B cell (primary cell): ENCODE measurements at places on chromosomes 1 and 21.

GRCh38 chr1:159911326-159912070 is 11.5 kb upstream of the CFAP45 start:
- peak; percentile 49 for DNase-seq

DNA sequence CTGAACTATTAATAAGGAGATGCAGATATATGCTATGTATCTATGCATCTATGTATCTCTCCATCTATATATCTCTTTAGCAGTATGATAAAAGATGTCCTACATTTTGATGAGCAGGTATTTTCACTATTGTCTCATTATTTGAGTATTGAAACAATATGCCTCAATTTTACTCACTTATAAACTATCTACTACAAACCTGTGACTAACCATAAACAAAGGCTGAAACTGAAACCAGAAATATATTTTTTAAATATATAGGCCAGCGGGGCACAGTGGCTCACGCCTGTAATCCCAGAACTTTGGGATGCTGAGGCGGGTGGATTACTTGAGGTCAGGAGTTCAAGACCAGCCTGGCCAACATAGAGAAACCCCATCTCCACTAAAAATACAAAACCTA is 22.0 kb downstream of the EIF4G3 start:
- DNase-seq, result no peak

GRCh38 chr1:244077473-244078220 is 26.6 kb downstream of the ZBTB18 start:
- peak; percentile 68 for DNase-seq

DNA sequence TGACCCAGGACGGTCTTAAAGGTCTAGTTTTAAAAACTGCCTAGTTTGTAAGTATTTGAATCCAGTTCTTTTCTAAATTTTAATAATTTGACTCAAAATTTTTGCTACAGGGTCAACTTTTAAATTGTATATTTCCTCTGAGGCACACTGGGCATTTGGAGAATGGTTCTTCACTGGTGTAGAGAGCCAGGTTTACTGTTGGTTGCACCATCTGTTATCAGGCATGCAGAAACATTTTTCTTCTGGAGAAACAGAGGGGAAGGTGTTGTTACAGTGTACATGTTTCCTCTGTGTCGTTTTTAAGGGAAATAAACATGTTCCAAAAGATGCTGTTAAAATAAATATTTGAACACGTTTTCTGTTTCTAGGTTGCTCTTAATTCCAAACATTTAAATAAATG is 39.0 kb upstream of the RWDD3 start:
- no peak for DNase-seq

DNA sequence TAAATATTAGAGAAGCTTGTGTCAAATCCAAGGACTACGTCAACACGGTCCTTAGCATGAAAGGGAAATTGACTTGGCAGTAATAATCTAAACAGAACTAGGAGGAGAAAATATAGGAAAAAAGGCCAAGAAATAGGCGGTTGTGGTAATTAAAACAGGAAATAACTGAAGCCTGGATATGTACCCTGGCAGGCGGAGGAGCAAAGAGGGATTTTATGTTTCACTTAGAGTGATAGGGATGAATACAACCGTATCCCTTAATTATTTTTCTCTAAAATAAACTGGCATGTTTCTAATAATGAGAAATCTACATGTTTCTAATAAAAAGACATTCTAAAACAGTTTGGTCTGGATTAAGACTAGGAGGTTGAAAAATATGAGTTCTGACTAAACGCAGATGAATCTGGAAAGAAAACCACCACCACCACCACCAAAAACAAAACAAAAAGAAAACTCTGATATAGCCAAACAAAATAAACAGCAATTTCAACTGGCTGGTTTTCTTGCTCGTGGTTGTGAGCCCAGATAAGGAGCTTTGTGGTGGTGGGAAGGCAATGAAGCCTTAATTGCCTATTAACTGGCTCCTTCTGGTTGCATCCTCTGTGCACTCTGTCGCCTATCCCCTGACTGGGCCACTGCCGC is 334.2 kb upstream of the SNX7 start:
- DNase-seq, result no peak

- no peak for DNase-seq
Measured at GRCh38 chr1:81232420-81232819, 568.3 kb upstream of the ADGRL2 start.

- no peak for DNase-seq
Measured at GRCh38 chr1:65471213-65471833, 50.9 kb downstream of the LEPR start.

GRCh38 chr1:118991448-118991847 is 3.3 kb upstream of the TBX15 start:
- DNase-seq, result no peak

GRCh38 chr1:232571523-232571922 is 58.4 kb downstream of the SIPA1L2 start:
- no peak for DNase-seq

DNA sequence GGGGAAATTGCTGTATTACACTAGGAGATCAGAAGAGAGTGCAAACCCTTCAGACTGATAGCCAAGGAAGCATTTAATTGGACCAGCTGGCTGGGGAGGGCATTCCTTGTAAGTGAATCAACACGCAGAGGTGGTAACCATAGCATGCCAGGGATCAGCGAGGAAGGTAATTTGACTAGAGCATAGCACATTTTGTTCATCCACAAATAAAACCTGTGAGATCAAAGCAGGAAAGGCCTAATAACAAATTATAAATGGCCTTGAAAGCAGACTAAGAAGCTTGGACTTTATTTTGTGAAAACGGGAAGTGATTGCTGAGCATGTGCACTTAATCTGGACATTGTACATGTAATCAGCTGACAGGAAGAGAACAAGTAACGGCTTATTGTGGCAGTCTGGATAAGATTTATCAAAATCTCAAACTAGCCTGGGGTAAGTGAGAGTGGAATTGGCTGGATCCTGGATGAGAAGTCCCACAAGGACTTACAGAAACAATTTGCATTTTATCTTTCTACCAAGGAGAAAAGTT is 11.7 kb upstream of the CD55 start:
- peak; percentile 55 for DNase-seq

DNA sequence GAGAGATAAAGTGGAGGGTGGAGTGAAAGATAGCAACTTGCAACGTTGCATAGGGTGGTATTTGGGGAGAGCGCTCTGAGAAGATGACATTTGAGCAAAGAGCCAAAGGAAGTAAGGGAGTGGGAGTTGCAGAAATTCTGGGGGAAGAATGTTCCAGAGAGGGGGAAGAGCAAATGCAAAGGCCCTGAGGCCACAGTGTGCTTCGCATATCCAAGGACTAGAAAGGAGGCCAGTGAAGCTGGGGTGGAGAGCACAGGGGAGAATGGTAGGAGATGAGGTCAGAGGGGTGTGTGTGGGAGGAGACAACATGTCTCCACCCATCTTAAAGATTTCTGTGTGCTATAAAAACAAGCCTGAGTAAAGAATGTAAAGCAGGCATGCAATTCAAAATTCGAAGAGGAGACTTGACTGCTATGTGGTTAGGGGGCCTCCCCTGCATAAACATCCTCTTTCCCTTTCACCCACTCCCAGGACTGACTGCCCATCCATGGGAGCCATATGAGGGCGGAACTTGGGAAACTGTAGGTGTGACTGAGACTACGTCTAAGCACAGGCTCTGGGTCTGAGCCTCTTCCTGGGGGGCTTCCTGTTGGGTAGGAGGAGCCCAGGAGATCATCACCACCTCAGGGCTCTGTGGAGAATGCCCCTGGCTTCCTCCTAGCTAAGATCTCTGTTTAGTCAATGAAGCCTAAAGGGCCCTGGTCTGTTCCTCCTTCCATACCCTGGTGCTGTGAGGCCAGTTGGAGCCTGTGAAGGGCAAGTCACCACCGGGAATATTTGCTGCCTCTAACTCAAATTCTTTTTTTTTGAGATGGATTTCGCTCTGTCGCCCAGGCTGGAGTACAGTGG is 2.9 kb upstream of the CLIC4 start:
- peak; percentile 75 for DNase-seq

GRCh38 chr1:41861535-41862383 is 57.0 kb downstream of the HIVEP3 start:
- no peak for DNase-seq

- DNase-seq, result no peak
Measured at GRCh38 chr1:11848373-11848700, 754 bp upstream of the NPPA start.

GRCh38 chr1:29830383-29830782 is 594.1 kb downstream of the PTPRU start:
- DNase-seq, result no peak

DNA sequence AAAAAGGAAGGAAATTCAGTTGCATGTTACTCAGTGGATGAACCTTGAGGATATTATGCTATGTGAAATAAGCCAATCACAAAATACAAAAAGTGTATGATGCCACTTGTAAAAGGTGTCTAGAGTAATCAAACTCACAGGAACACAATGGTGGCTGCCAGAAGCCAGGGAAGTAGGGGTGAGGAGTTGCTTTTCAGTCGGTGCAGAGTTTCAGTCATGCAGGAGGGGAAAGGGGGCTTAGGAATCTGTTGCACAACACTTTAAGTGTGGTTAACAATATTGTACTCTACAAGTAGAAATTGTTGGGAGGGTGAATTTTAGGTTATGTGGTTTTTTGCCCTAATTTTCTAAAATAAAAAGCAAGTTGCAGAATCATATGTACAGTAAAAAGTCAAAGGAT is 184.2 kb upstream of the RAB4A start:
- DNase-seq, result no peak

GRCh38 chr1:169308313-169309039 is 59.1 kb downstream of the NME7 start:
- no peak for DNase-seq

- DNase-seq, result no peak
Measured at GRCh38 chr1:156050376-156050775, 3.2 kb downstream of the UBQLN4 start.

GRCh38 chr1:21165646-21166045 is 11.1 kb downstream of the EIF4G3 start:
- peak; percentile 29 for DNase-seq

GRCh38 chr1:101167891-101168290 is 68.9 kb upstream of the S1PR1 start:
- no peak for DNase-seq

GRCh38 chr1:60103186-60103585 is 29.6 kb upstream of the C1orf87 start:
- DNase-seq, result no peak

GRCh38 chr1:41291195-41291594 is 49.1 kb upstream of the SCMH1 start:
- no peak for DNase-seq

DNA sequence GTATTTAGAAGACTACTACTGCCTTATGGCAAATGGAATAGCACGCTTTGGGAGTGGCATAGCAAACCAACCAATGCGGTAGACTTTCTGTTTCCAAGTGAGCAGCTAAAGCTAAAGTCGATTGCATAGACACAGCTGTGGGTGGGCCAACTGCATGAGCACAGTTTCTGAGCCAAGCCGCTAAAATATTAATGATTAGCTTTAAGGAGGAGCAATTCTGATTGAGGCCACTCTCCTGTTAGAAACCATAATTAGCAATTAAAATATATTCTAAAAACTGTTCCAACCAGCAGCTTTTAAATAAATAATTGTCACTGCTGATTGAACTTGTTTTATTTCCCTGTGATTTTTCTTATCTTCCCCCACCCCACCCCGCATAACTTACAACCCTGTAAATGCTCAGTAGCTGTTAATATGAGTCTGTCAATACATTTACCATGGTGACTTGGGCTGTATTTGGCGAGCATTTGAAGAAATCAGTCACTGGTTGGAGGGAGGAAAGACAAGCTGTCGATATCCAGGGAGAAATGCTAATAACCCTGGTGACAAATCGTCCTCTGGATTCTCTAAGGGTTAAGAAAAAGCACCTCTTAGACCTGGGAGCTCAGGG is 32.2 kb downstream of the RNF220 start:
- DNase-seq, result no peak

GRCh38 chr1:174413632-174414031 is 34.1 kb upstream of the GPR52 start:
- DNase-seq, result no peak

GRCh38 chr1:56507925-56508522 is 71.3 kb downstream of the PLPP3 start:
- DNase-seq, result no peak

DNA sequence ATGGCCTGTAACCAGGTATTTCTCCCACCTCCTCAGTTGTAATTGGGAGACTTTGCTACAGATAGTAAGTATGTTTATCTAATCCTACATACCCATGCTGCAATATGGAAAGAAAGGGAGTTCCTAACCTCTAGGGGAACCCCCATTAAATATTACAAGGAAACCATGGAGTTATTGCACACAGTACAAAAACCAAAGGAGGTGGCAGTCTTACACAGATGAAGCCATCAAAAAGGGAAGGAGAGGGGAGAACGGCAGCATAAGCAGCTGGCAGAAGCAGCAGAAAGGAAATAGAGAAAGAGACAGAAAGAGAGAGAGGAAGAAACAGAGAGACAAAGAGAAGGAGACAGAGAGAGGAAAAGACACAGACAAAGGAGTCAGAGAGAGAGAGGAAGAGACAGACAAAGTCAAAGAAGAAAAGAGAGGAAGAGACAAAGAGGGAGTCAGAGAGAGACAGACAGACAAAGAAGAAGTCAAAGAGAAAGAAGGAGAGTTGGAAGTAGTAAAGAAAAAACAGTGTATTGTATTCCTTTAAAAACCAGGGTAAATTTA is 142.9 kb downstream of the FASLG start:
- no peak for DNase-seq

DNA sequence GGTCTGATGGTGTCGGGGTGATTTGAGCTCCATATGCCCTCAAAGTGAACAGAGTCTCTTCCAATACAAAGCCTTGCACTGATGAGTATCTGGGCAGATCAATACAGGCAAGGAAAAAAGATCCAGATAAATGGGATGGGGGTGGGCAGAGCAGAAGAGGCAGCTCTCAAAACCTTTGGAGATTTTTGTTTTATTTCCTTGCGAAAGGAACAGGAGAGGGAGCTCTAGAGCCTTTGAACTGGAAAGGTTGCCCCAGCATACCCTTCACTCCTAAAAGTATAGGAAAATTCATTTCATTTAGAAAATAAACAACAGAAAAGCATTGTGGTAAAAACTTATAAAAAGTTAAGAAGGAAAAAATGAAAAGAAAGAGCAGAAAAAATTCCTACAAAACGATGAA is 31.4 kb upstream of the OLIG2 start:
- no peak for DNase-seq

DNA sequence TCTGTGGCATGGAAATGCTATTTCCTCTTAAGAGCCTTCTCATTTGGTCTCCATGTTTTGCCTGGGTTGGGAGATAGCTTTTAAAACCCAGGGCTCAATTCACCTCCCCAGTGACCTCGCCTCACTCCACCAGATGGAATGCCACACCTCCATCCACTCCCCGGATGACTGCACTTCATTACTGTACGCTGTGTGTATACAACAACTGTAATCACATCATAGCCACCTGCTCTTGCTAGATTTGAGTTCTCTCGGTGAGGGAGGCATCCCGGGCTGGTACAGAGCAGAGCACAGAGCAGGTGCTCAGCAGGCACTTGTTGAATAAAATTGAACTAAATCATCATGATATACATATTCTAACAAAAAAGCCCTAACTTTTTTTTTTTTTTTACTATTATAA is 26.0 kb downstream of the SDE2 start:
- DNase-seq, result no peak
